ENCODE measurements at places on chromosomes 1 and 21.

DNA sequence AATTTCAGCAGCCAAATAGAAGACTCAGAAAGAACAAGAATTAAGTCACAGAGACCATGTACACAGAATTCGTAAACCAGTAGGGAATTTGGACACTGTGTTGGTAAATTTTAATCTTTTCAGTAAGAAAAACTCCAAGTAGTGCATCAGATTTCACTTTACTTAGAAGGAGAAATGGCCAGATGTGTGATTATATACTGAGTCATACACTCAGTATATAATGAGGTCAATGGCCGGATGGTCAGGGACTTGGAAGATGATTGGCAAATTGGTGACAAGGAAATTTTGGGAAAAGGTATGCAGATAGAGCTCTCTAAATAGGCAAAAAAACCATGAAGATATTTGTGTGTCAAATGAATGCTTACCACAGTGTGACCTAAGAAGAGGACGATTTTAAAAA, 399.8 kb upstream of the LRRC7 start:
- DNase-seq = no peak

DNA sequence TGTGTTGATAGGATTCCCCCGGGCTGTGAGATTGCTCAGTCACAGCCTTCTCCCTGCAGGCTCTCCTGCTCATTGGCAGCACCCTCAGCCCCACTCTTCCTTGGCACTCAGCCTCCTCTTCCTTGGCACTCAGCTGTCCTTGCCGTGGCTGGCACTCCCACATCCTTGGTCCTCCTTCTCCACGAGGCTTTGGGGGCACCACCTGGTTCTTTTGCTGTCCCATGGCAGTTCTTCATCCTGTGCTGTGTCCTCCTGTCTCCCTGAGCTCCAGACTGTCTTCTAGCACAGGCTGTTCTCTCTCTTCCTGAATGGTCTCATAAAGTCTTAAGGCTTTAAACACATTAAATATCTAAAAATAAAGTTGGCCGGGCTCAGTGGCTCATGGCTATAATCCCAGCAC, 27.0 kb downstream of the PKNOX1 start:
- DNase-seq = no peak

GRCh38 chr1:241591317-241591716, 48.9 kb downstream of the CHML start:
- no peak for DNase-seq

DNA sequence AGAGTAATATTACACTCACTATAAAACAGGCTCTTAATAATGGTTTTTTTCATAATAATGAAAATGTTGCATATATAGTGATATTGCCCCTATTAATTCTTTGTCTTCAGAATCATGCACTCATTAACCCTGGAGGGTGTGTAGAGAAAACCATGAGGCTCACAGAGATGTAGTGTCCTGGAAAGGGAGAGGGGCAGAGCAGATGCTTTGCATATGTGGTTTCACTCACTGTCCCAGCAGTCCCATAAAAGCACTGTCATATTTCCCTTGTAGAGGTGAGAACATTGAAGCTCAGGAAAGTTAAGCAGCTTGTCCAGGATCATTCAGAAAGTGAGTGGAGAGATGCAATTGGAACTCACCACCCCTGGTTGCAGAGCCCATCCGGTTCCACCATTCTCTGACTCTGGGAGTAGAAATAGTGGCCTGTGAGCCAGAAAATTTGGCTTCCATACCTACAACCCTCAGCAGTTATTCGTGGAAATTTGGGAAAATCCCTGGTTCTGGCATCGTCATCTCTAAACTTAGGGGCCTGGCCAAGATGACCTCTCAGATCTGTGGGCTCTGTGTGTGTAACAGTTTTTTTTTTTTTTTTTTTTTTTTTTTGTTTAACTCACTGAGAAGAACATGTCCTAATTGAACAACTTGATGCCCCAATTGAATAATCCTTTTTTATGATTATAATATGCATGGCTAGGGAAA, 86.4 kb downstream of the RGL1 start:
- no peak for DNase-seq

DNA sequence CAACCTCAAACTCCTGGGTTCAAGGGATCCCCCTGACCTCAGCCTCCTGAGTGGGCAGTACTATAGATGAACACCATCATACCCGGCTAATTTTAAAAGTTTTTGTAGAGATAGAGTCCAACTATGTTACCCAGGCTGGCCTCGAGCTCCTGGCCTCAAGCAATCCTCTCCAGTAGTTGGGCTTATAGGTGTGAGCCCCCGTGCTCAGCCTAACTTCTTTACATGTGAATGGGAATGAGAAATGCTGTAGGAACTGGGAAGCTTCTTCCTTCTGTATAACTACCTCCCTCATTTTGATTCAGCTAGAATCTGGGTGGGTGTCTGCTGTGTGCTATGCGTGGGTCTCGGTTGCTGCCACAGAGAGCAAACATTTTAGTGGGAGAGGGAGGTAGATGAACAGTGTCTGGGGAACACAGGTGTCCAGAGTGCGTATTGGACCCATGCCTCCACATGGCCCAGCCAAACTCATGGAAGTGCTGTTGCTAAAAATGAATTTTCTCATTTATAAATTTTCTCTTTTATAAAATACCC, 150.6 kb downstream of the NOS1AP start:
- DNase-seq = no peak

- no peak for DNase-seq
These were observed 356.4 kb upstream of the ST6GALNAC5 start for GRCh38 chr1:76510672-76511557.

DNA sequence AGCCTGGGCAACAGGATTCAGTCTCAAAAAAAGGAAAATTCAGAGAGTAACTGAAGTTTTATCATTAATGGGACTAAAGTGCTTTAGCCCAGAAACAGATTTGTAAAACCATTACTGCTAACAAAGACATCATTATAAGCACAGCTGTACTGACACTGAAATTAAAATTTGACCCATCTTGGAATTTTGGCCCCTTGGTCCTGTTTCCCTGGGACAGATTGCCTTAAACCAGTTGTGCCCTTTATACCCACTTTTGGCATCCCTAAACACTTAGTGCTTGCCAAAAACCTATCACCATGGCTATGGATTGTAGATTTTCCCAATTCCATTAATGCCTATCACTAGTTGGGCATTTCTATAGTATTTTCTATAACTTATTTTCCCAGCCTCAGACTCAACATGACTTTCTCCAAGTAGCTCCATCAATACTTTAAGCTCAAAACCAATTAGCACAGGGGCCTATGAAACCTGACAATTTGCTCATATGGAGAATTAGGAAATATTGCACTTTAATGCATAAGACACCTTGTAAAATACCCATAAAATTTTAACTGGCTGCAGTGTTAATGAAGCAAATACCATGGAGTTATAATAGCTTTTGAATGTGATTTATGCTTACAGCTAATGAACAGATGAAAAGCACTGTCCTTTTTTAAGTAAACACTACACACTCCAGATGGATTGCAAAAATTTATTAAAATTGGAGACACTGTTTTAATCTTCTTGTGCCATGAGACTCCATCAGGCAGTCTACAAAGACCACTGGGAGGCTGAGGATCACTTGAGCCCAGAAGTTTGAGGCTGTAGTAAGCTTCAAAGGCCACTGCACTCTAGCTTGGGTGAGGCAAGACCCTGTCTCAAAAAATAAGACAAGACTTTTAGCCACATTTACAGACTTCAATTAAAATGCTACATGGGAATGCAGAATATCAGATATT, 4.3 kb downstream of the GAS5 start:
- no peak for DNase-seq

DNA sequence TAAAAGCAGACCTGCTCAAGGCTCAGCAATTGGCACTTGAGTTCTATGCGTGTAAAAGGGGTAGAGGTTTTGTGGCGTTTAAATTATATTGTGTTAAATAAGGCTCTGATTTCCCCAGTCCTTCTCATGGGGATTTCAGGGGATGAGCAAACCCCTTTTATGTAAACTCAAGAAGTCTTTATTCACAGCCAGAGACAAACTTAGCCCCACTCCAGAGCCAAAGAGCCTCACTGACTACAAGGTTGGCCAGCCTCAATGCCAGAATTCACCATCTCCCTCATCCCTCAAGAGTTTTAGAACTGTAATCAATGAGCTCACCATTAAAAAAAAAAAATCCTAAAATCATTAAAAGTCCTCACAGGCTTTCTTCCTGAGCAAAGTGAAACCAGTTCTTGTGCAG, 107.8 kb downstream of the SLC30A10 start:
- DNase-seq = no peak

GRCh38 chr1:228871314-228872061, 136.2 kb downstream of the RHOU start:
- DNase-seq = no peak

DNA sequence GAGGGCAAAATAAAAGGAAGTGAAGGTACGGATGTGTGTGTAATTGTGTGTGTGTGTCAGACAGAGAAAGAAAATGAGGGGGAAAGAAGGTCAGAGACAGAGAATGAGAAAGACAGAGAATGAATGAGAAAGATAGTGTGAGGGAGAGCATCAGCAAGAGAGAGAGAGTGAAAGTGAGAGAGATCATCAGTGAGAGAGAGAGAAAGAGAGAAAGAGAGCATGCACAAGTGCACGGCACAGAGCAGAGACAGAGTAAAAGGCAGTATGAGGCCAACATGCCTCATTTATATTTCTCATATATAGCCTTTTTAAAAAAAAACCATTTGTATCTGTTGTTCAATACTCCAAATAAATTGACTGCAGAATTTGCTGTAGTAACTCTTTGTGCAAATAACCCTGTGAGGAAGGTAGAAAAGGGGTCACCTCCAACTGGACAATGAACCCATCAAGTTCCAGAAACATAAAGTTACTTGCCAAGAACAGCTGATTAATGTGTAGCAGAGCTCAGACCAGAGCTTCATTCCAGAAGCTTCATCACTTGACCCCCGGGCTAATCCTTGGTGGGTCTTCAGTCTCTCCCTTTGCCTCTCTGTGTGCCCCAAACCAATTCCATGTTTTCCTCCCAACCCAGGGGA, 1.2 kb downstream of the HSD3B2 start:
- no peak for DNase-seq

GRCh38 chr1:24888971-24889676, 41.0 kb downstream of the RUNX3 start:
- no peak for DNase-seq

GRCh38 chr1:114292194-114292593, 138.5 kb upstream of the SYT6 start:
- DNase-seq = no peak

DNA sequence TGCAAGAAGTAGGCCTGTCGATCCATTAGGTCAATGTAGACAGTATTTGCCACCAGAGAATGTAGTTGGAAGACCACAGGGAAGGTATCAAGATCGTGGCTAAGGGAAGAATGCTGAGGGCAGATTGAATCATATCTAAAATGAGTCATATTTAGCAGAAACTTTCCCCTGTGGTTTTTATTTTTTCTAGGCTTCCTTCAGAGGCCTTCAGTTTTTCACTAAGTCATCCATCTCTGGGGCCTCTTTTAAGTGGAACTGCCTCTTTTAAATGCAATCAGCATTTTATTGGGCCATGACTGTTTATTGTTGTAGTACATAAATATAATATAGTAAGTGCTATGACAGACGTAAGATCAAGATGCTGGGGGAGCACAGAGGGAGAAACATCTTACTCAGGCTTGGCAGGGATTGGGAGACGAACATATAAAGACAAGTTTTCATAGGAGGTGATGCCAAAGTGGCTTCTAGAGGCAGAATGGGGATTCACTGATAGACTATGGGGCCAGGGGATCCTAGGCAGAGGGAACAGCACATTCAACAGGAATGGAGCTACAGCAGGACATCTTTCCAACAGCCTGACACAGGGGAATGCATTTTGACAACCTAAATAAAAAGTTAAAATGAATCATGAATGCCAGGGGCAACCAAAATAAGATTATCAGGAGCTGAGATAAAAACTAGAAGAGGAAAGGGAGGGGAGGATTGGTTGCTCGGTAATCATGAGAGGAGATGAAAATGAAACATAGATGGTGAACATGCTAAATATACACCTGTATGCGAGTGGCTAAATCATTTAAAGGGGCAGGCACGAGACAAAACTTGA, 20.1 kb downstream of the UBE2U start:
- no peak for DNase-seq

- DNase-seq = peak; percentile 51
These were observed 666 bp downstream of the PAFAH2 start for GRCh38 chr1:25996966-25997827.

DNA sequence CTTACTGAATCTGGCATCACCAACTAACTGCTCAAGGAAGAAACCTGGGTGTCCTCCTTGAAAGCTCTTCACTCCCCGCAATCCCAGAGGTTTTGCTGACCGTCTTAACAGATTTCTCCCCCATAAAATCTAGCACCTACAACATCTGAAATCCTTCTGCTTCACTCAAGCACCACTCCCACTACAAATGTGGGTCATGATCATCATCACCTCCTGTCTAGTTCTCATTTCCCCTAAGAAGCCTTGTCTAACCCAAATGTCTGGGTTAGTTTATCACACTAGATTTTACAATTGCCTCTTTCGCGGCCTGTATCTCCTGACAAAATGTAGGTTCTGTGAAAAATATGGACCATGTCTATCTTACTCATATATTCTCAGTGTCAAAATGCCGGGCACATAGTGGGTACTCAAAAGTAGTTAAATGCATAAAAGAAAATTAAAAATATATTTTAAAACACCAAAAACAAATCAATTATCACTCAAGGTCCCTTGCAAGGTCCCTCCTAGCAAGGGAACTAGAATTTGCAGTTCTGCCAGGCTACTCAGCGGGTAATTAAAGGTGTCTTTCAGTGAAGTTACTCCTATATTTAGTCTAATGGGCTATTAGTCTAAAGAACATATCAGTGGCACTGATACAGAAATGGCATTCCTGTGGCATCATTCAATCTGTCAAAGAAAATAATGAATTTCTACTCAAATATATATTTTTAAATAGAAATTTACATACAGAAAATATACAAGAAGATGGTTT, 19.6 kb downstream of the C21orf91 start:
- DNase-seq = no peak

DNA sequence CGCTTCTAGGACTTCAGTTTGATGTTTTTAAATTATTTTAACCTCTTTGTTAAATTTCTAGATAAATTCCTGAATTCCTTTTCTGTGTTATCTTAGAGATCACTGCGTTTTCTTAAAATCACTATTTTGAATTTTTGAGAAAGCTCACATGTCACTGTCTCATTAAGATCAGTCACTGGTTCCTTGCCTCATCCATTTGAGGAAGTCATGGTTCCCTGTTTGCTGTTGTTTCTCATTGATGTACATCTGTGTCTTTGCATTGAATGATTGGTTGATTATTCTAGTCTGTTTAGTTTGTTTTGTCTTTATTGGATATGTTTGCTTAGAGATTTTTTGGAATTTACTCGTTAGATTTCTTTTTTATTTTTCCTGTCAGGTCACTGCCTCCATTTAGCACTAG, 50.1 kb downstream of the CRP start:
- no peak for DNase-seq

DNA sequence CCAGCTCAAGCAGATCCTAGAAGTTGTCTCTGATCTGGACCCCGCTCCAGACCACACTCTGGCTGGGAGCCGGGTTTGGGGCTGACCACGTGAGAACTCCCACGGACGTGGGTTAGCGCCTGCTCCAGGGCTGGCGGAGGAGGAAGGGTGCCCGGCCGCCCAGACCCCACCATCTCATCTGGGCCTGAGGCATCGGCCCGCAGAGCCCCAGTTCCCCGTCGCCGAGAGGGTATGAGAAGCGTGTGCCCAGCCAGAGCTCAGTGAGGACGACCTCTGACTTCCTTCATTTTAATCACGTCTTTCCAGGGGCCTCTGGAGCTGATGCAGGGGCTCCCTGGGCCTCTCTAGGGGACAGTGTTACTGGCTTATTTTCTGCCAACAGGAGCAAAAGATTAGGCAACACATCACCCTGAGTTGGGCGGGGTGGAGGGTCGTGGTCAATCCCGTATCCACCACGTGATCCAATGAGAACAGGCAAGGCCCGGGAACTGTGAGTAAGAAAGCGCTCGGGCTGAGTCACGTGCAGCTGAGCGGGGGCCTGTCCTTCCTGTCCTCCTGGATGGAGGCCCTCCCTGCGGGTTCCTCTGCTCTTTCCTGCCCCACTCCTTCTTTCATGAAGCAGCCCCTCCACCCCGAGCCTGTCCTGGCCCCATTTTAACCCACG, 81.1 kb downstream of the SIK1 start:
- DNase-seq = no peak

Data from right forelimb (tissue), 1 donor.